MCF 10A (cell line): ENCODE measurements at places on chromosomes 16 and 17. TPM values are rescaled to one million over a fixed set of nuclear protein-coding genes. Genes with fewer than 3 reads are reported as not detected.

- no peaks in the 10 kb centered on the region for H3K27me3 ChIP-seq
- H3K4me1 ChIP-seq = peaks cover 20% of the 10 kb centered on the region
- no peak overlapping the region for H3K4me3 ChIP-seq
- peak overlapping the region; percentile 67 for H3K27ac ChIP-seq
- no peak for DNase-seq
- peaks cover 100% of the 10 kb centered on the region for H3K36me3 ChIP-seq
These were observed 45.1 kb downstream of the SF3B3 start for GRCh38 chr16:70568601-70569237.

DNA sequence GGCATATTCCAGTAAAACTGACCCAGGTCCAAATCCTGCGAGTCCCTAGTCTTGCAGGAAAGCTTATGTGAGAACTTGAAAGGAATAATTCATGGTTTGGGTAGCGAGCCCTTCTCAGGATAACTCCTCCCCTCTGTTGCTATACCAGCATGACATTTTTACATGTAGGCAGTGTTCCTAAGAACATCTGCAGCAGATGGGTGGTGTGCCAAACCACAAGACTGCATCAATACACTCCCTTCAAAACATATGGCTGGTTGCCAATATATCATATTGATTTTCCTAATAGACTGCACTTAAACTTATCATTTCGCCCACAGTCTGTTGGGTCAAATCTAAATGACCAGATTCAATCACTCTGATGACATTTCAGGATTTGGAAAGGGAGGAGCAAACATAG is 19.9 kb downstream of the PSME3IP1 start:
- H3K36me3 ChIP-seq = peaks cover 76% of the 10 kb centered on the region
- no peak for DNase-seq
- no peak overlapping the region for H3K27ac ChIP-seq
- peaks cover 13% of the 10 kb centered on the region for H3K4me1 ChIP-seq

DNA sequence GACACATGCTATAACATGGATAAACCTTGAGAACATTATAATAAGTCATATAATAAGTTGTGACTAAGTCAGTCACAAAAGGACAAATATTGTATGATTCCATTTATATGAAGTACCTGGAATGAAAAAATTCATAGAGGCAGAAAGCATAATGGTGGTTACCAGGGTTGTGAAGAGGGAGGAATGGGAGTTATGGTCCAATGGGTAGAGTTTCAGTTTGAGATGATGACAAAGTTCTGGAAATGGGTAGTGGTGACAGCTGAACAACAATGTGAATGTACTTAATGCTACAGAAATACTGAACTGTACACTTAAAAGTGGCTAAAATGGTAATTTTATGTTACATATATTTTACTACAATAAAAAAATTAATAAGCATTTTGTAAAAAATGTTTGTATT is 49.7 kb downstream of the MYO1D start:
- no peaks in the 10 kb centered on the region for H3K36me3 ChIP-seq
- H3K27ac ChIP-seq = peak overlapping the region; percentile 94

DNA sequence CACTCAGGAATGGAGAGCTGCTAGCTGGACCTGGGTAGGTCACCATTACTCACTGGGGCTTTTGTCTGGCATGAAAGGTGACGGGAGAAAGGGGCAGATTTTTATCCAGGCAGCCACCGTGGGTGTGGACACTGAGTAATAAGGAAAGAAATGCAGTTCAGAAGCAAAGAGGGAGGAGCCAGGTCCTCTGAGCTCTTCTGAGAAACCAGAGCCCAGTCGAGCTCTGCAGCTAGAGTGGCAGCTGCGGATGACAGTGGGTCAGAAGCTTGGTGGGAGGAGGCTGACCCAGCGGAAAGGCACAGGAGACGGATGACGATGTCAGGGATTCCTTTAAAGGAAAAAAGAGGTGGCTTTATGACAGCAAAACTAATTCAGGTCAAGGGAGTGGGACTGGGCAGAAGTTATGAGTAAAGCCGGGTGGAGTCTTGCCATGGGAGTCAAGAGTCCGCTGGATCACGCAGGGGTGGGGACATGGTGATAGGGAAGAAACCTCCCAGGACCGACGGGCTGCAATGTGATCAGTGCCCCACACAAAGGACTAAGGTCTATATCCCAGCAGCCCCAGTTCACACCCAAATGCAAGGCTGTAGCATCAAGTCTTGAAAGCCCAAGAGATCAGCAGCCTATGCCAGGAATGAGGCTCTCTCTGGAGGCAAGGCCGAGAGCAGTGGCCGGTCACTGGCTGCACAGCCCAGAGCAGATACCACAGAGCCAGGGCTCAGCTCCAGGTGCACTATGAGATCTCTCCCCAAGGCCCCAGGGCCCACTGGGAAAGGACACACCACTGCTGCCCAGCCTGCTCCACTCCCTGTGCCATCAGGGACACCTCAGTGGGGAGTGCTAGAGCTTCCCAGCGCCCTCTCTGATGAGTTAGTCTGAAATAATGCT is 6.3 kb upstream of the MNT start:
- H3K4me1 ChIP-seq = peaks cover 36% of the 10 kb centered on the region
- H3K36me3 ChIP-seq = no peaks in the 10 kb centered on the region
- DNase-seq = peak; percentile 86
- H3K4me3 ChIP-seq = peak overlapping the region; percentile 65
- peak overlapping the region; percentile 98 for H3K27ac ChIP-seq

- no peak for DNase-seq
- no peak overlapping the region for H3K4me3 ChIP-seq
- H3K27ac ChIP-seq = no peak overlapping the region
- peaks cover 36% of the 10 kb centered on the region for H3K36me3 ChIP-seq
These were observed 44.5 kb downstream of the MEAK7 start for GRCh38 chr16:84459941-84460405.

DNA sequence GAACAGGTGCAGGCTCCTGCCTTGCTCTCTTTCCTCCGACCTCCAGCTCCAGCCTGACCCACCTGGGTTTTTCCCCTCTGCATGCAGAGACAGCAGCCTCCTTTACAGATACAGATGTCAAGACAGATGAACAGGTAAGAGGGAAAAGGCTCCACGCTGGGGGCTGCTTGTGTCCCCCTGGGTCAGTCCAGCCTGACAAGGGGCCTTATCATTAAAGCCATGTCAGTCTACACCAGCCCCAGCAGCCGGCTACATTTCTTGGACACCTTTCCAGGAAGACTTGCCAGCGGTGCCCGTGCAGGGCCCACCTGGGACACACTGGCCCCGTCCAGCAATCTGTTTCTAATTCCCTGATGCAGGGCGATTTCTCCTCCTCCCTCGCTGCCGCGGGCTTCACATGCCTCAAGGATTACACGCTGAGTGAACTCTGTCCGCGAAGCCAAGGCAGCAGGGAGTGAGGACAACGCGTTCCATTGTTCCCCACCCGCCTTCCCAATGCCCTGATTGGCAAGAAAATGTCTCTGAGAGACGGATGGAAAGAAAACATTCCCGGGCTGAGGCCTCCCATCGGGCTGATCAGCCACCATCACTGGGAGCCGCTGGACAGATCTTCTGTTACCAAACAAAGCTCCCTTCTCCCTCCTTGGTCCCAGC is 184.7 kb downstream of the C16orf95 start:
- H3K4me3 ChIP-seq = no peak overlapping the region
- H3K27me3 ChIP-seq = no peaks in the 10 kb centered on the region
- no peak for DNase-seq
- no peaks in the 10 kb centered on the region for H3K36me3 ChIP-seq
- no peak overlapping the region for H3K27ac ChIP-seq

- H3K27ac ChIP-seq = peak overlapping the region; percentile 99
- H3K36me3 ChIP-seq = peaks cover 21% of the 10 kb centered on the region
- H3K27me3 ChIP-seq = no peaks in the 10 kb centered on the region
- H3K4me3 ChIP-seq = peak overlapping the region; percentile 94
These were observed 601 bp downstream of the PHKB start for GRCh38 chr16:47461598-47462266.

DNA sequence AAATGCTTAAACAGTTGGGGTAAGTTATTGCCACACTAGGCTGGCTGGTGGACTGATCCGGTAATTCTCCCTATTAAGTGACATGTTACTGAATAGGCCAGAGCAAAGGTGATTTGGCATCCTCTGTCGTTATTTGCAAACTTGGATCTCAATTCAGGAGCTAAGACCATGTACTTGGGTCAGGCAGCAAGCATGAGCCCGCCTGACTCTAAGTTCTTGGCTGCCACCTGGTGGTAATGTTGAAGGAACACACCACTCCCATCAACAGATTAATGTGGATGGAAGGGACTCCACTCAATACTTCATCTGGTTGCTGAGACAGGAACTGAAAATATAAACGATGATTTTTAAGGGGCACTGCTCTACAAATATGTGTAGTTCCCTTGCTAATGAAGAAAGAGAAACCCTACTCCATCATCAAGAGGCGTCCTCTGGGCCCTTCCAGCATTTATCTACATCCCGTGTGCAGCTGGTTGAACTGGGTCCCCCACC is 70.8 kb downstream of the EMP2 start:
- peak; percentile 82 for DNase-seq
- no peaks in the 10 kb centered on the region for H3K4me1 ChIP-seq
- no peak overlapping the region for H3K4me3 ChIP-seq
- H3K27me3 ChIP-seq = no peaks in the 10 kb centered on the region
- no peak overlapping the region for H3K27ac ChIP-seq

The WSCD1 gene
- total RNA-seq = 0.44 TPM in 1 of 2 replicates, not detected in the other

DNA sequence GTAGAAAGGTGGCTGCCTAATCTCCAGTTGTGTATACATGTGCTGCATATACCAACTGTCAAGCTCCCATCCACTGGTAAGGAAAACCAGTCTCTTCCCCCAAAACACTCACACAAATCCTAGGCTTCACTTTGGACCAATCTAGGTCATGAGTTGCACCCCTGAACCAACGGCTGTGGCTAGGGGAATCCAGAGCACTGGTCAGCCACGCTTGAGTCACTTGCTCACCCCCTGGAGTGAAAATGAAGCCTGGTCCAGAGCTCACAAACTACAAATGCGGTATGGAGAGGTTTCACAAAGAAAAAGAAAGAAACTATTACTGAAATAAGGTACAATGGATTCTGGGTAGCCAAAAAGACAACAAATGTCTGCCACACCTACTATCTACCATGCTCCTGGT is 66.1 kb upstream of the NLK start:
- H3K27me3 ChIP-seq = no peaks in the 10 kb centered on the region
- no peak overlapping the region for H3K27ac ChIP-seq
- no peaks in the 10 kb centered on the region for H3K36me3 ChIP-seq

The PRSS33 gene
- total RNA-seq = not detected in 2 replicates

GRCh38 chr16:57818377-57819064 is 16.2 kb upstream of the KIFC3 start:
- H3K36me3 ChIP-seq = no peaks in the 10 kb centered on the region
- no peak for DNase-seq
- H3K4me3 ChIP-seq = no peak overlapping the region
- H3K27me3 ChIP-seq = no peaks in the 10 kb centered on the region
- peaks cover 19% of the 10 kb centered on the region for H3K4me1 ChIP-seq

DNA sequence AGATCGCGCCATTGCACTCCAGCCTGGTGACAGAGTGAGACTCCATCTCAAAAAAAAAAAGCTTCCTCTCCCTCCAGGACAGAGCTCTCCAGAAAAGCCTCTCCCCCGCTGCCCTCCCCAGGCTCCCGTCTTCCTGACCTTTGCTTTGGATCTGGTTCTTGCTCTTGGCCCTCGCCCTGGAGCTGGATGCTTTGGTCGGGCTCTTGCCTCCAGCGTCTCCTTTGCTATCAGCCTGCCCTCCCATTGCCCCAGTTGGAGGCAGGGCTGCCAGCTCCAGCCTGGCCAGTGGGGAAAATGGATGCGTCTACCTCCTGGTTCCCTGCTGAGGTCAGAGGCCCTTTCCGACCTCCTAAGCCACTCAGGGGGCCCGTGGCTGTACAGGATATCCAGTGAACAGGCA is 35.9 kb downstream of the TRARG1 start:
- H3K36me3 ChIP-seq = no peaks in the 10 kb centered on the region
- no peaks in the 10 kb centered on the region for H3K4me1 ChIP-seq

- peaks cover 6% of the 10 kb centered on the region for H3K36me3 ChIP-seq
- H3K27ac ChIP-seq = no peak overlapping the region
- peaks cover 7% of the 10 kb centered on the region for H3K4me1 ChIP-seq
These were observed 31.2 kb upstream of the TMC5 start for GRCh38 chr16:19386525-19386924.

GRCh38 chr17:27644586-27644985 is 13.6 kb downstream of the LGALS9 start:
- H3K4me1 ChIP-seq = peaks cover 16% of the 10 kb centered on the region
- no peak overlapping the region for H3K27ac ChIP-seq
- H3K27me3 ChIP-seq = no peaks in the 10 kb centered on the region

DNA sequence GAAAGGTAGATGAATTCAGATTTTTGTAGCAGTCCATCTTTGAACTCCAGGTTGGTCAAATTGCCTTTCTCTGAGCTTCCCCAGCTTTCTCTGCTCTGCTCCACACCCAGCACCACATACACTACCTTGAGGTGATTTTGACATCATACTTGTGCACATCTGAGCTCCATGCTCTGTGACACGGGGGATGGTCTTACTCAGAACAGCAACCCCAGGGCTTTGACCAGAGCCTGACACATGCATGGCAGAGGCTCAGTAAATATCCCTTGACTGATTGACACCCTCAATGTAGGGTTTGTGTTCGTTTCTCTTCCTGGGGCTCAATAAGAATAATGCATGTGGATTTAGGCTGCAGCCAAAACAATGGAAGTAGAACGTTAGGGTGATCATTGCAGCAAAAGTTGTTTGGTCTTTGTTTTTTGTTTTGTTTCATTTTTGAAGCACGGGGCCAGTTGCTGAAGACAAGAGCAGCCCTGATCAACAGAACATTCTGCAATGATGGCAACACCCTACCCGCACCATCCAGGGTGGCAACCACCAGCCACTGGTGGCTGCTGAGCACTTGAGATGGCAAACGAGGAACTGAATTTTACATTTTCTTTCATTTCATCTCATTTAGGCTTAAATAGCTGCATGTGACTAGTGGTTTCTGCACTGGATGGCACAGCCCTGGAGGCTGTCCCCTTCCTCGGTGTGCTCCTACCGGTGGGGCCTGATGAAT is 224.8 kb upstream of the TNRC6C start:
- no peak for DNase-seq
- no peaks in the 10 kb centered on the region for H3K4me1 ChIP-seq
- H3K4me3 ChIP-seq = no peak overlapping the region
- H3K36me3 ChIP-seq = no peaks in the 10 kb centered on the region
- no peak overlapping the region for H3K27ac ChIP-seq
- H3K27me3 ChIP-seq = peaks cover 57% of the 10 kb centered on the region

GRCh38 chr17:8806926-8807550 is 7.9 kb upstream of the MFSD6L start:
- peak overlapping the region; percentile 52 for H3K27ac ChIP-seq
- H3K4me1 ChIP-seq = no peaks in the 10 kb centered on the region
- peak; percentile 35 for DNase-seq
- peaks cover 6% of the 10 kb centered on the region for H3K27me3 ChIP-seq

GRCh38 chr16:85153046-85153445 is 40.8 kb upstream of the CIBAR2 start:
- H3K36me3 ChIP-seq = peaks cover 5% of the 10 kb centered on the region
- H3K4me1 ChIP-seq = peaks cover 42% of the 10 kb centered on the region
- no peak overlapping the region for H3K4me3 ChIP-seq
- DNase-seq = no peak
